HAP-1 (cell line): ENCODE measurements at places on chromosomes 12 and 14.

- DNase-seq = no peak
These were observed 481.1 kb upstream of the DCN start for GRCh38 chr12:91663744-91664143.

- no peak for DNase-seq
These were observed 19.9 kb downstream of the PTGER2 start for GRCh38 chr14:52333823-52334657.

DNA sequence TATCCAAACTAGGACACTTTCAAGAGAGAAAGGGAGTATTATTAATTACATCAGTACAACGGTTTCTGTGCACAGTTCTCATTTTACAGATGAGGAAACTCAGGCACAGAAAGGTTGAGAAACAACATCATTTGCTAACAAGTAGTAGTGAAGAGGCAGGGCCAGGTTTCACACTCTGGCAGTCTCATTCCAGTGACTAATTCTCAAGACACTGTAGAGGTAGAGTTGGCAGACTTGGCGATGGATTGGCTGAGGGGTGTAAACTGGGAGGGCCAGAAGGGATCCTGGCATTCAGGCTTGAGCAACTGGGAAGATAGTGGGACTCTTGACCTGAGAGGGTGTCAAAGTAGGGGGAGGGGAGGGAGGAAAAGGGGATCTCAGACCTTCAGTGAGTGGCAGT is 73.8 kb upstream of the BDKRB2 start:
- no peak for DNase-seq

DNA sequence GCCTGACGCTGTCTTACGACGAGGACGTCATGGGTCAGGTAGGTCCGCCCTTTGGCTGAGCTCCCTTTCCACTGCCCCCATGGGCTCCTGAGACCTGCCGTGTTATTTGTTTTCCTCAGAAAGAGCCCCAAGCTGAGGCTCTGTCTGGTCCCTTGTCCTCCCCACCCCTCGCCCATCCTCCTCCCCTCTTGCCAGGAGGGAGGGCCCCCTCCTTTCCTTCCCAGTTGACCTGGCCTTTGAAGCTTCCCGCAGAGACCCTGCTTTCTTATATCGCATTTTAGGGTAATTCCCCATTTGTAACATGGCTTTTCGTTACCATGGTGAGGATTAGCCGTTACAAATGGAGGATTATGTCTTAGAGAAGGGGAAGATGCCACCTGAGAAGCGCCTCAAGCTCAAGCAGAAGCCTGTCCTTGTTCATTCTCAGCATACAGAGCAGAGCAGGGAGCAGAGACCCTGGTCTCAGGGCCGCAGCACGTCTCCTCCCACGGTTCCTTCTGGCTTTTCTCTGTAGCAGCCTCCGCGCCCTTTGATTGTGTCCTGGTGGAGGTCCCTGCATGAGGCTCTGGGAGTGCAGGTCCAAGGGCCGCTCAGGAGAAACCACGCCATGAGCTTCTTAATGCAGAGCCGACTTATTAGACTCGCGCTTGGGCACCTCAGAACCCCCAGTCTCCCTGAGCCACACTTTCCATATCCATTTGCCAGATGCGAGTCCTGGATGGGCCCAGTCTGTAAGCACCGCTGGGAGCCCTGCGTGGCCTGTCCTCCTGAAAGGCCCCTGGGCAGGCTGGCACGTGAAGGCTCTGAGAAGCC is 47.2 kb downstream of the UBE3B start:
- peak; percentile 26 for DNase-seq

DNA sequence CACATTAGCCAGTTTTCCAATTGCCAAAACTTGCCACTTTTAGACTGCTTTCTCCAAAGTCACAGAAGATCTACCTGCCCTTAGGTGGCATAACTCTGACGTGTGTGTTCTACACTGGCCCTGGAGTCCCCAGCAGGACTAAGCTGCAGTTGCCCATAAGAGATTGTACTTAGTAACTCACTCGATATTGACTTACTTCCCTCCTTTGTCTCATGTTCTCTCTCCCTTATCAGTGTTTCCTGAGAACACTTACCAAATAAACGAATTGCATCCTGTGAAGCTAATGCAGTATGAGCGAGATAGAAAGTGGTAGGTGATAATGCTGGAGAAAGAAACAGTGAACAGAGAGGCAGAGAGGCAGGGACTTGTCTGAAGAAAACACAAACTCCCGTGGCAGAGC is 117.2 kb downstream of the NUAK1 start:
- no peak for DNase-seq

- DNase-seq = no peak
These were observed 17.4 kb downstream of the BCL2L14 start for GRCh38 chr12:12088147-12088546.

DNA sequence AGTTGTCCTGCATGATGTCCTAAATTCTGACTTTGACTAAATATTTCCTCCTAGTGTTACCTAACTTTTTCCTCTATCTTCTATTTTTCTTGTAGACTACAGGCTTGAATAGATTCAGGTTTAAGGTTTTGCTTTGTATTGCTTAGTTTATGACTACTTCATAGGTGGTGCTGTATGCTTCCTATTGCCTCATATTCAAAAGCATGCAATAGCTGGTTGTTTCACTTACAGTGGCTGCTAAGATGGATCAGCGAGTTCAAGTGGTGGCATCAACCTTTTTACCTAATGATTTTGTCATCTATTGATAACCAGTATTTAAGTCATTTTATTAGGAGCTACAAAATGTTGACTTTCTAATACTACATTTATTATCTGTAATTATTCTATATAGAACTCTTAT is 36.3 kb upstream of the BICD1 start:
- no peak for DNase-seq

- DNase-seq = no peak
These were observed 67.7 kb upstream of the ARHGAP5 start for GRCh38 chr14:32009221-32009975.

DNA sequence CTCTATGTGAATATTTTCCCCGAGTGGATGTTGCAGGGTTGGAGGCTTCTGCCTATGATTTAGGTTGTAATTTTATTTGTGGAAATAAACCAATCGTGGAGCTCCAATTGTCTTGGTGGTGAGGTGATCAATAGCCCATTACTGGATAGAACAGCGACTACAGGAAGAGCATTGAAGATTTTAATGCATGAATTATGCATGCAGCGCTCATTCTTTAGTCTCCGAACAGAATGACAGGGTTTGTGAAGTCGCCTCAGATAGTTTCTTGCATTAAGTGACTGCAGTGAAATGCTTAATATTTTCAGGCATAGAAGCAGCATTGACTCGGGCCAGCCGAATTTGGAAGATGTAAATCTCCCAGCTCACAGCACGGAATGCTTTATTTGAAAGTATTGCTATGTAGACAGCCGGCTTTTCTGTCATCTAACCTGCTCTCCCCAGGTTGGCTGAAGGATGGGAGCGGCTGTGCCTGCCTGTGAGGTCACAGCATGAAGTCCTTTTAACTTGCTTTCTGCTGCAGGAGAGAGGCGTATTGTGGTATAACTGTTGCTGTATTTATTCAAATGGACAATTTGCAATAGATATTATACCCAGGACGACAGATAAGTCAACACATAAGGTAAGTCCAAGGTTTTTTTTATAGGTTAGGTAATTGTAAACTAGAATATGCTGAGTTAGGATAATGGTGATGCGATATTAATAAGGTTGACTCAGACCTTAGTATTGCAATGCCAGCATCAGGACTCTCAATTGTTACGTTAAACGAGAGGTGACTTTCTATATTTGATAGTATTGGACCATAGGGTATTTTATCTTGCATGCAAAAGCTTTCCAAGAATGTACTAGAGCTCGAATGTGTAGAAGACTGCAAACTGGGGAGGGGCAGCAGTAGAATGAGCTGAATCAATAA is 135.7 kb downstream of the CNTN1 start:
- no peak for DNase-seq

DNA sequence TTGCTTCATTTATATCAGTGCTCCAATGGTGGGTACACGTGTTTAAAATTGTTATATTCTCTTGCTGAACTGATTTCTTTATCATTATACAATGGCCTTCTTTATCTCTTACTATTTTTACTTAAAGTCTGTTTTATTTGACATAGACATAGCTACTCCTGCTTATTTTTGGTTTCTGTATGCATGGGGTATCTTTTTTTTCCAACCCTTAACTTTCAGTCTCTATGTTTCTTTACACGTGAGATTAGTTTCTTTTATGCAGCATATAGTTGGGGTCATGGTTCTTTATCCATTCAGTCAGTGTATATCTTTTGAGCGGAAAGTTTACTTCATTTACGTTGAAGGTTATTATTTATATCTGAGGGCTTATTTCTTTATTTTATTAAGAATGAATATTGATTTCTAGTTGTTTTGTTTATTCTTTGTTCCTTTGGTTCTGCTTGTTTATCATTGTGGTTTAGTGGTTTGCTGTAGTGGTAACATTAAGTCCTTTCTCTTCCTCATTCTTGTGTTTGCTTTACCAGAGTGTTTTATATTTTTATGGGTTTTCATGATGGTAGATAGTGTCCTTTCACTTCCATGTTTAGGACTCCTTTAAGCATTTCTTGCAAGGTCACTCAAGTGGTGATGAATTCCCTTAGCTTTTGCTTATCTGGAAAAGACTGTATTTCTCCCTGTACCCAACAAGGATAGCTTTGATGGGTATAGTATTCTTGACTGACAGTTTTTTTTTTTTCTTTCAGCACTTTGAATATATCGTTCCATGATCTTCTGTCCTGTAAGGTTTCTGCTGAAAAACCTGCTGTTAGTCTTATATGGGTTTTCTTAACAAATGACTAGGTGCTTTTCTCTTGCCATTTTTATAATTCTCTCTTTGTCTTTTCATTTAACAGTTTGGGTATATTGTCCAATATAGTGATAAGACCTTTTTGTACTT is 38.3 kb upstream of the FAR2 start:
- DNase-seq = no peak

- DNase-seq = no peak
These were observed 41.1 kb downstream of the EID3 start for GRCh38 chr12:104344682-104345081.

GRCh38 chr12:132194556-132194955 is 50.3 kb downstream of the NOC4L start:
- no peak for DNase-seq

GRCh38 chr12:54126696-54127537 is 61.9 kb downstream of the SMUG1 start:
- no peak for DNase-seq

DNA sequence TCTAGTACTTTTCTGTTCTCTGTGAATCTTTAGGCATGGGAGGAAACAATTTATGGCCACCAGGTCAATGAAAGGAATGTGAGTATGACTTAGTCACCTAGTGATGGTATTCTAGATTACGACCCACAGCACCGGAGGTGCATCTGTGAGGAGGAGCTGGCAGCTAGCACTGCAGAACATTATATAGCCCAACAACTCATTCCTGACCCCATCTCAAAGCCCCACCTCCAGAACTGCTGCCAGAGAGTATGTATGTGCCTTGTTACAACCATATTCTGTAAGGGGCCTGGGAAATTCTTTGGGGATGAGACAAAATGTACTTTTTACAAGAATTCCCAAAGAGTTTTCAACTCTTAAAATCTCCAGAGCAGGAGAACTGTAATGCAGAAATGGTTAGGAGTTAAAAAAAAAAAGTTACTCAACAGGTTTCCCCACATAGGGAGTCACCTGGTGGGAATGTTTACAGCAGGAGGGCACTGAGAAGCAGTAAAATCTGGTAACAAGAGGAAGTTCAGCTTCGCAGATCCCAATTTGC is 34.9 kb upstream of the CERS5 start:
- no peak for DNase-seq

- no peak for DNase-seq
These were observed 123.1 kb downstream of the GALC start for GRCh38 chr14:87869619-87870583.

- DNase-seq = no peak
These were observed 3.8 kb upstream of the YBX3 start for GRCh38 chr12:10726945-10727344.

- peak; percentile 58 for DNase-seq
These were observed 46.1 kb upstream of the PTPRO start for GRCh38 chr12:15276088-15276698.

- no peak for DNase-seq
These were observed 207.9 kb downstream of the BMP4 start for GRCh38 chr14:53748691-53749090.

DNA sequence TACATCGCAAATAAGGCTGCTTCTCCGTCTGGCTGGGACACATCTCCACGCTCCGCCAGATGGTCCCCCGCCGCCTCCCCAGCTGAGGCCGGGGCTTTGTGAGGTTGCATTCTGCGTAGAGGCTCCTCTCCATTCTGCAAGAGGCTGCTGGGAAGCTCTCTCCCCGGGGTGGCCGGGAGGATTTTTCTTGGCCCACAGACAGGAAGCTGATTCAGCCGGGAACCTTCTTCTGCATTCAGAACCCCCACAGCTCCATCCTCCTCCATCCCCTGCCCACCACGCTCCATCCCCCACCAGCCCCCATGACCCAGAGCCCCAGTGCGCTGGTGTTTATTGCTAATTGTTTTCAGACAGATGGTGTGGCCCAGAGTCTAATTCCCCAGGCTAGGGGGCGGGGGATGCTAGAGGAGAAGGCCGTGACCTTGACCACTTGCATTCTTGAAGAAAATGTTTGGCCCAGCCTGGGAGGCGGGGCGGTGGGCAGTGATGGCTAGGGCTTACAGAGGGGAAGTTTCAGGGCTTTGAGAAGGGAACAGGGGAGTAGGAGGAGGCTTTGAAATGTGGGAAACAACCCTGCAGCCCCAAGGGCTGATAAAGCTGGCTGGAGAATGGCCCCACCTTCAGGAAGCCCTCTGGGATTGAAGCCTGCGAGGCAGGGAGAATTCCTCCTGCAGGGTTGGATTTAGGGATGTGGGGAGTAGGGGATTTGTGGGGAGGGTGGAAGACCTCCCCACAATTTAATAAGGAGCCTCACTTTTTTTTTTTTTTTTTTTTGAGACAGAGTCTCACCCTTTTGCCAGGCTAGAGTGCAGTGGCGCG is 88.5 kb upstream of the NCOR2 start:
- DNase-seq = peak; percentile 75

DNA sequence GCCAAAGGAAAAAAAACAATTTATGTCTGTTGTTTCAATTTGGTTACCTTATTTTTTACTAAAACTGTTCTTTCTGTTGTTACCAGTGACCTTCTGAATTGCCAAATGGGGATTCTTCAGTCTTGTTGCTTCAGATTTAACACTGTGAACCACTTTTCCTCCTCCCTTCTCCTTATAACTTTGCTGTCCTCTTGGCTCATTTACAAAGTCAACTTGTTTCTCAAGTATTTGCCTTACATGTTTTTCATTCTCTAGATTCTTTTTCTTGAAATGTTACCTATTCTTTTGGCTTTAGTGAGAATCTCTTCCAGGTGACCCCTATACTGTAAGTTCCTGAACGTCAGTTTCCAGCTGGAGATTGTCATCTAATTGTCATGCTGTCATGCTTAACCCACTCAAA is 19.4 kb downstream of the FUT8 start:
- DNase-seq = no peak

DNA sequence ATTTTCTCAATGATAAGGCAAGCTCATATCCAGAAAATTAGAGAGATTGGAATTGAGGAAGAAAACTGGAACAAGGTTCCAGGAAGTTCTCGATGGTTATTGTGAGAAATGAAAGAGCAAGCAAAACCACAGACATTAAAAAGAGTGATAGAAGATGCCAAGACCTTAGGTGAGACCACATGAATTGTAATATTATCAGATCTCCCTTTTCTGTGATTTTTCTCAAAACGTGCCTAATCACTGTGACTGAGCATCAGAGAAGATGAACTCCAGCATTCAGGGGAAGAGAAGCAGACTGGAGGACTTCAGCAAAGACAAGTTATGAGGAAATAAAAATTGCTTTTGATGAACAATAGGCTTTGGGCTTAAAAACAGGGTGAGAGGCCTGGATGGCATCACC is 278.8 kb downstream of the SOX5 start:
- DNase-seq = no peak

GRCh38 chr12:86138770-86139169 is 117.4 kb downstream of the MGAT4C start:
- no peak for DNase-seq

GRCh38 chr12:92178340-92178739 is 32.7 kb upstream of the BTG1 start:
- DNase-seq = no peak
